ENCODE measurements at places on chromosomes 6 and 20. TPM values are rescaled to one million over a fixed set of nuclear protein-coding genes. Genes with fewer than 3 reads are reported as not detected.
A peak's percentile ranks its signal among the peaks of the same experiment; 100 is the strongest.

DNA sequence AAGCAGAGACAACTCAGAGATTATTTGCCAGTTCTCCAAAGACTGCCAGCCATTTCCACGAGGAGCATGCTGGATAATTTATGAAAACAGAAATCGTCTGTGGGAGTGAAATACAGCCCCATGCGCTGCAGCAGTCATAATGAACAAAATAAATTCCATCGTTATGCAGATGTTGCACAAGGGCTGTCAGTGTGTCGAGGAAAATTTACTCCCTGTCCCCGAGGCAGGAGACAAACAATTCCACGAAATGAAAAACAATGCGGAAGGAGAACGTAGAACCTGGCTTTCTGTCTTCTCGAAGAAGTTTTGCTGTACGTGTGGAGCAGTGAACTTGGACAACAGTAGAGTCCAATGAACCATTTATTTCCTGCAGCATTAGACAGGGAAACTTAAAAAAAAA, 399.4 kb downstream of the CD83 start:
- DNase-seq = no peak

DNA sequence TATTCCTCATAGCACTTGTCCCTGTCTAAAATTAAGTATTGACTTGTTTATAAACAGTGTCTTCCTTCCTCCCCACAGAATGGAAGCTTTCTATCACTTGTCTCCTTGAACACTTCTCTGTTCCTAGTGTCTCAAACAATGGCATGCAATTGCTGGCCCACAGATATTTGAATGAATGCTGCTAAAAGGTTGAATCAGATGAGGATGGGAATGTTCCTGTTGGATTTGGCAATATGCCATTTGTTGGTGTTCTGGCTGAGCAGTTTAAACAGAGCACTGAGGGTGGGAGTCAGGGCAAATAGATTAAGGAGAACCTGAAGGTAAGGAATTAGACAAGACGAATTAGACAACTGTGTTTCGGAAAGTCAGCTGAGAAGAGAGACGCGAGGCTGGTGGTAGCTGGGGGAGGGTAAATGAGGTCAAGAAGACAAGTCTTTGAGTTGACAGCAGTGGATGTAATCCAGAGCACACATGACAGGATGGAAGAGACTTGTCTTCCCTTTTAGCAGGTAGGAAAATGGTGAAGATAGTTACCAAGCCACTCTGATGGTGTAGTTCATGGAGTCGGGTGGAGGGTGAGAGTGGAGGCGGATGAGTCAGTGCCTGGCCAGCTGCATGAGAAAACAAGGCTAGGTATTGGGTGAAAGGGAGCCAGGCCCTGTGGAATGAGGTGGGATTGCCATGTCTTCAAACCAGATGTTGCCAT, 58.3 kb upstream of the GNRH2 start:
- peak; percentile 62 for DNase-seq

DNA sequence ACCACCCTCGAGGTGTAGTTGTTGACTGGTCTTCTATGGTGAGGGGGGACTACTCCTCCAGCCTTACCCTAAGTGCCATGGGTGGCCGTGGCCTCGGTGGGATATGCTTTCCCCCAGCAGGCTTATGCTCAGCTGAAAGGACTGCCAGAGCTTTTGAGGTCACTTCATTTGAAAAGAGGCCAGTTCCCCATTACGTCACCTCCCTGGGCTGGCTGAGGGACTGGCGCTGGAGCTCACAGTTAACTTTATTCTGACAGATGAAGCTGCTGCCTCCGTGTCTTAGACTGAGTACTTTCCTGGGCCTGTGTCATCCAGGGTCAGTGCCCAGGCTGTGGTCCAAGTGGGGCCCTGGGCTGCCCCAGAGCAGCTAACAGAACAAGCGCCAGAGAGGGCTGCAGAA, 42.8 kb upstream of the PCMTD2 start:
- DNase-seq = no peak

DNA sequence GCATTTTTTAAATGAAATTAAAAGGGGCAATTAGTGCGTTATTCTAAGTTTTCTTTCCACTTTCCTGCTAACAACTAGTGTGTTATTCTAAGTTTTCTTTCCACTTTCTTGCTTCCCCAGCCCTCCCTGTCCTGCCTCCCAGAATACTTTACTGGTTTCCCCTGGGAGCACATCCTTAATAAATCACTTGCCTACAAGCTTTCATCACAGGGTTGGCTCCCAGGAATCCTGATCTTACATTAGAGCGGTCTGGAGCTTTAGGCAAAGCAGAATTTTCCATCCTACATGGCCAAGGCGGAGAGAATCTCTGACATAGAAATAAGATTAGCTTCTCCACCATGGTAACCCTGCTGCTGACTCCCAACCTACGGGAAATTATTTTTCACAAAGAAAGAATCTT, 150.4 kb downstream of the BFSP1 start:
- no peak for DNase-seq

The BTNL2 gene
- not detected for total RNA-seq

DNA sequence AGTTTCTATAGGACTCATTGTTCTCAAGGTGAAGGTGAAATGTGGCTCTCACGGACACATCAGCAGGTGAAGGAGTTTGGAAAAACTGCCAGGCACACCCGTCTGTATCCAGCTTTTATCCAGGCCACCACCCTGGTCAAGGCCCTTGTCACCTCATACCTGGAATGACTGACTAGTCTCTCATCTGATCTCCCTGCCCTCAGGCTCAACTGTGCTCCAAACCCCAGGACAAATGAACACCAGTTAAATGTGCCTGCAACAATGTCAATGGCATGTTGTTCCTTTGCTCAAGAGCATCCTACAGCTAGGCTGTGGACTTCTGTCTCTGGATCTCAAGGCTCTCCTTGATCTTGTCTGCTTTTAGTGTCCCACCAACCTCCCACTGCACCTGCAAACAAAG, 47.6 kb upstream of the DSP start:
- DNase-seq = no peak

The DCDC2 gene
- total RNA-seq = not detected

- no peak for DNase-seq
Observed at GRCh38 chr6:33217246-33217645, 8.9 kb downstream of the RING1 start.

- no peak for DNase-seq
Observed at GRCh38 chr20:8616792-8617191, 452.1 kb upstream of the PLCB4 start.

Measured in activated T-cell treated with anti-CD3 and anti-CD28 coated beads, Interleukin-2, amount 50 U/mL, for 72 hours (primary cell).